ENCODE measurements at places on chromosomes 2 and 18.

DNA sequence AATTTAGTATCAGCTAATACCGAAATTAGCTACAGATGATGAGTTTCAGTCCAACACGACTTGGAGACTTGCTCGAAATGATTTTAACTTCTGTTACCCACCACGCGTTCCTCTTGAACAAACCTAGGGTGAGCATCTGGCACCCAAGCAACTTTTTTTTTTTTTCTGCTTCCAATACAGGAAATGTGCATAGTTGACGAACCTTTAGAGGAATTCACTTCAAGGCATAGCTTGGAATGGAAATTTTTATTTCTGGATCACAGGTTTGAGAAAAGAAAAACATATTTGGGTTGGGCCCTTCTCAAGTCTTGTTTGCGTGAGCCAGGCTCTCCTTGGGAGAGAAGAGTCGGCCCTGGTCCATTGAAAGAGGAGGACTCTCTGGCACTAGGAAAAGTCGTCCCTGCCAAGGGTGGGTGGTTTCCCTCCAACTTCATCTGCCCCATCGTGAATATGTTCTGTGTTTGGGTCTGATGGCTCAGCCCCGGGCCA, 37.4 kb upstream of the RPL31 start:
- no peak for DNase-seq

- DNase-seq, result no peak
Observed at GRCh38 chr18:53952700-53953099, 271.8 kb downstream of the MBD2 start.

GRCh38 chr2:173386738-173387065, 32.0 kb downstream of the CDCA7 start:
- DNase-seq, result no peak

DNA sequence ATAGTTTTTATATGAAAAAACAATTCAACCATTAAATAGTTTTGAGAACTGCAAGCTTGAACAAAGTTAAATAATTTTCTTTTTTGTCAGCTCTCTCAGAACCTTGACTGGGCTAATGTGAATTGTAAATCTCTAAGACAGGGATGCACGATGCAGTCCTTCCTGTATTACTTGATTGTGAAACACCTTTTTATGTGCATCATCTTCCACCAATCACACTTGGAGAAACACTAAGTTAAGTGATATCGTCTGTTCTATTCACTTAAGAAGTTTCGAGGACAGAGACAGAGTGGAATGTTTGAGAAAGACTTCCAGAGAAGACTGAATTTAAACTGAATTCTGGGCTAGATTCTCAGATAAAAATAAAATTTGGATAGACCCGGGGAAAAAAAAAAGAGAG, 238.2 kb downstream of the MREG start:
- no peak for DNase-seq

GRCh38 chr2:47112665-47113435, 42.3 kb downstream of the STPG4 start:
- DNase-seq, result no peak

DNA sequence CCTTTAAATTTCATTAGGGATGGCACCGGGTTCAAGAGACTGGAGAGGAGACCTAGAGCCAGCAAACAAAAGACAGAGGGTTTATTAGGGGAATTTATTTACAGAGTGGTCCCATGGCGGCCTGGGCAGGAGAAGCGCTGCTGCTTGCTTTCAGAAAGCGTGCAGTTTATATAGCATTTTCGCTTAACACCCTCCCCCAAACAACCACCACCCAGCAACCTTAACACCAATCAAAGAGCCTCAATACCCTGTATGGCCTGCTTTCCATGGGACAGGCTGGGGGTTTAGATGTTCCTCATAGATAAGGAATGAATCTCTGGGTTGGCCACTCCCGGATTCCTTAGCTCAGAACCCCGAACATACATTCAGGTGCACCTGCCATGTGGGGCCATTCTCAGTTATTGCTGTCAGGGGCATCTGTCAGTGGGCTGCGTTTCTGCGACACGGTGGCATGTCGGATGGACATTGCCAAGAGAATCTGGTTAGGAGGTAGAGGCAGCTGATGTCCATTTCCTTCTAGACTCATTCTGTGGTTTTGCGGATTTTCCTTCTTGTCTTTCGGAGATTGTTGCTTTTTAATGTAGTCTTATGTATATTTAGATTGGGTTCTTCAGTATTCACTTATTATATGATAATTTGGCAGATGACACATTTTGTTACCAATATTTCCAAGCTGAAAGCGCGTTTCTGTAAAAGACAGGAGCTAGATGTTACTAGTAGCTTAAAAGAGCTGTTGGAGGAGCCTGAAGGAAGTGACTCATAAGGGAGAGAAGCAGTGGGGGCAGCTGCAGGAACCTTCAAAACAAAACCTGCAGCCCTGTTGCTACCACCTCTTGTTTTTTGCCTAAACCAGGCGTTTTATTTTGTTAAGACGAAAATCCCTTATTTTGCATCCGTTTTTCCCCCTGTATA, 7.2 kb downstream of the AGAP1 start:
- no peak for DNase-seq

DNA sequence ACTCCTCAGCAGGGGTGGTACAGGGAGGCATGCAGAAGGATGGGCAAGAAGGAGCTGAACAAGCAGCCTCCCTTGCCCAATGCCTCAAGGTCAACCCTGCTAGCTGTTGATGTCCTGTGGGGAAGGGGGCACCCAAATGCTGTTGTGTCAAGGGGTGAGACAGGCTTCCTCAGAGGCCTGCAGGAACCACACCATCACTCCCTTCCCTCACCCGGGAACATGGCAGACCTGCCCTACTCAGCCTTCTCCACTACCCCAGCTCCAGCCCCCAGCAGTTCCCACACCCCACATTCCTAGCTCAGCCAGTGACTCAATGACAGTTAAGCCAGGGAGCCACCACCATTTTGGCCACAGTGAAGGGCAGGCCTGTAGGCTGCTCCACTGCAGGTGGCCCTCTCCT, 53.9 kb upstream of the RMP24 start:
- no peak for DNase-seq

DNA sequence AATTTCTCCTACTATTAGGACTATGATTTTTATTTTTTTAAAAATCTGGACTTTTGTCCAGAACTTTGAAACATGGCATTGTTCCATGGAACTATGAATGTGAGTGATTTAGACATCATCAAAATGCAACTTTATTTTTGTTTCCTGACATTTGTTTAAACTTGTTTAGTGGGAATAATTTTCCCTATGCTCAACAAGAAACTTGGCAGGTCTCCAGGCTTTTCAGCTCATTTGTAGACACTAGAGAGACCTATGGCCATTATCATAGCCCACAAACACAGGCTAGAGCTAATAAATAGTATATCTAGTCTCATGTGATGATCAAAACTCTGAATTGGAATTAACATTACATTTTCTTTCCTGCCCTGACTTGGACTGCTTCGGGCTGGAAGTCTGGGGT, 145.1 kb upstream of the CELF4 start:
- no peak for DNase-seq

- DNase-seq, result no peak
Observed at GRCh38 chr2:216615298-216616082, 17.7 kb upstream of the IGFBP2 start.

GRCh38 chr2:29397039-29397438, 281.8 kb downstream of the CLIP4 start:
- DNase-seq, result no peak

DNA sequence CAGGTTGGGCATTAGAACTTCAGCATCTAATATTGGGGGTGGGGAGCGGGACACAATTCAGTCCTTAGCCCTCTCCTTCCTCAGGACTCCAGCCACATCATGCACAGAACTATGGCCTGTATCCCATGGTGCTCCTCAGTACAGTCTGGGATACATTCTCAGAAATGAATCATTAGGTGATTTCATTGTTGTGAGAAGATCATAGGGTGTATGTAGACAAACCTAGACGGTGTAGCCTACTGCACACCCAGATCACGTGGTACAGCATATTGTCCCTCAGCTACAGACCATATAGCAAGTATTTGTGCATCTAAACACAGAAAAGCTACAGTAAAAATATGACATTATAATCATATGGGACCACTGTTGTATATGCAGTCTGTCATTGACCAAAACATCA, 23.2 kb upstream of the IMP4 start:
- no peak for DNase-seq

DNA sequence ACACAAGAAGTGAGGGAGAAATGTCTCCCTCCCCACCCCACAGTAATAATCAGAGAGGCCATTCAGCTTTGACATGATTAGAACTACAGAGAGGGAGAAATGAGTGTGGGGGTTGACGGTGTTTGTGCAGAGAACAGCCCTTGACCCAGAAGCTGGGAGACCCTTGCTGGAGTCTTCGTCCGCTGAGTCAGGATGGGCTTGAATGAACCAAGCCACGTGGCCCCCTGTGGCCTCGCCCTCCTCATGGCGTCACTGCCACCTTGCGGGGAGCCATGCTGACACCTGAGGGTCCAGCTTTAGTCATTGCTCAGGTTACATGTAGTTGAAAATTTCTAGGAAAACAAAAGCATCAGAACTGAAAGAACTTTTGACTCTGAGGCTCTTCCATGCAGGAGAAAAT, 101.2 kb downstream of the DGKD start:
- no peak for DNase-seq

GRCh38 chr2:44599130-44599529, 237.4 kb downstream of the CAMKMT start:
- no peak for DNase-seq

DNA sequence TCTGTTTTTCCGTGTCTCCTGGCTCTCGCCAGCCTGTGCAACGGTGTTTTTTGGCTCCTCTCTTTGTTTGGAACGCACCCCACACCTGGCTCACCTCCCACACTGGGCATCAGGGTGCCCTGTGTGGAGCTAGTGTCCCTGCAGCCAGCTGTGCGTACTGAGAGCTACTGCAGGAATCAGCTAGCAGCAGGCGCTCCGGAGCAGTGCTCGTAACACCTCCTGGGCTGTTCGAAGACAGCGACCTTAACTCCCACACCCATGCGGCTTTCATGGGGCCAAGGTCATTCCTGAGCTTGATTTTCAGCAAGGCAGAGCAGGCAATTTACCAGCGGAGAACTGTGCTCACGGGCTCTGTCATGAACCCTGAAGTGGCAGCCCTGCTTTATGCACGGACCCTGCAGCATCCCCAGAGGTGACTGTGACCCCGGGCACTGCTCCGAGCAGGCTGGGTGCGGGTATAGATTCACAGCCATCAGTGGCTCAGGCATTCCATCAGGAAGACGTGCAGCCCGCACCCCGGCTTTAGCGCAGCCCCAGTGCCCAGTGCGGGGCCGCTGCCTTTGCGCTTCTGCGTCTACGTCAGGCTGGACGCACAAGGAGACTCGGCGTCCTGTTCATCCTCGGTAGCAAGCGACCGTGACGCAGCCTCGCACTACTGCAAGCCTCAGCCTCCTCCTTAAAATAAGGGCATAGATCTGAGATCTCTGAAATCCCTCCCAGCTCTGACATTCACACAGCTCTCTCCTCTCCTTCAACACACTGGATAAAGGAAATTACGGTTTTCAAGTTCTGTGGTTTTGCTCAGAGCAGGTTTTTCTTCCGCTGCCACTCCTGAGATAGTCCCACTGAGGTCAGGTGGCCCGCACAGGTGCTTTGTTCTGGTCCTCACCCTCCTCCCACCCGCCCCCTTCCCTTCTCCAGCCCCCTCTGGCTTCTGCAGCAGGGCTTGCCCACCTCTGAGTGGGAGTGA, 58.2 kb downstream of the ADI1 start:
- DNase-seq, result no peak

GRCh38 chr18:35782926-35783325, 189.6 kb upstream of the RMP24 start:
- DNase-seq, result no peak

DNA sequence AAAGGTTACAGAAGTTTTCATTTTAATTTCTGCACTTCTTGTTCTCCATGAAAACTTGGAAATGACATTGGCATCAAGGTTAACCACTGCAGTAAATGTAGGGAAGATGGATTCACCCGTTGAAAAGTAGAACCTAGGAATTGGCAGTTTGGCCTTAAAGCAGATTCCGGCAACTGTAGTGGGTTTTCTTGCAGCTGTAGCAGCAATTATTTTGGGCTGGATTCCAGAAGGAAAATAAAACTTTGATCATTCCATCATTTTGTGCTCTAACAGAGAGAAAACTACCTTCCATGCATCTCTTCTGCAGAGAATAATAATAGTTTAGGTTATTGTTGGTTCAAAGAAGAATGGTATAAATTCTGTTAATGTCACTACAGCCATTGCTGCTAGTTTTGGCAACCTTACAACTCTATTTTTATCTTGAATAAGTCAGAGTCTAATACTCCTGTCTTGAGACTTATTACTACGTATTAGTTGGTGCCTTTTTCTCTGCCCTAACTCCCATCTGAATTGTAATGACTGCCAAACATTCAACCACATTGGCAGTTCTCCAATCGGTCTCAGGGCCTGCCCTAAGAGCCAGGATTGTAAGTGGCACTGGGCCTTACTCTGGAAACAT, 178.1 kb upstream of the PIEZO2 start:
- no peak for DNase-seq

DNA sequence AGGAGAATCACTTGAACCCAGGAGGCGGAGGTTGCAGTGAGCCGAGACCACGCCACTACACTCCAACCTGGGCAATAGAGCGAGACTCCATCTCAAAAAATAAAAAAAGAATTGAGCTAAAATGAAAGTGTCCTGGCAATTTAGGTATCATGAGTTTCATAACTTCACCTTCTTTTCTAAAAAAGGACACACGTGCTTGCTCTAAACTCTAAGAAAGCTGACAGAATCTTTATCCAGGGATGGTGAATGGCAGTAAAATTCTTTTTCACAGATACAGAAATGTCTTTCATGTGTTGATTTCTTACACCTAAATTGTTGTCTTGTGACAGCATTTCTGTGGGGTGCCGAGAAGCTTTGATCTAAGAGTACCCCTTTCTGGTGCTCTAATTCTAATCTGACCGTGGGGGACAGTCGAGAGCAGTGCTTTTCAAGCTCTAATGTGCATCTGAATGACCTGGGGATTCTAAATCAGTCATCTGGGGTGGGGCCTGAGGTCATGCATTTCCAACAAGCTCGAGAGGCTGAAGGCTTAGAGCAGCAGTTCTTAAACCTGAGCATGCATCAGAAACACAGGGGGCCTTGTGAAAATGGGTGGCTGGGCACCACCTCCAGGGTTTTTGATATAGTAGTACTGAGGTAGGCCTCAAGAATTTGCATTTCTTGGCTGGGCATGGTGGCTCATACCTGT, 42.1 kb upstream of the REL start:
- no peak for DNase-seq

All from CD4-positive, alpha-beta T cell (primary cell).